ENCODE measurements at places on chromosomes 6 and 20.

GRCh38 chr6:63395381-63395780, 75.6 kb upstream of the LGSN start:
- no peak for DNase-seq
- H3K4me1 ChIP-seq: no peaks in the 10 kb centered on the region
- H3K27ac ChIP-seq: no peak overlapping the region
- H3K36me3 ChIP-seq: no peaks in the 10 kb centered on the region
- no peak overlapping the region for H3K4me3 ChIP-seq

- H3K27me3 ChIP-seq: no peaks in the 10 kb centered on the region
- H3K27ac ChIP-seq: no peak overlapping the region
- no peak for DNase-seq
Measured at GRCh38 chr6:56232436-56232835, 14.9 kb downstream of the COL21A1 start.

DNA sequence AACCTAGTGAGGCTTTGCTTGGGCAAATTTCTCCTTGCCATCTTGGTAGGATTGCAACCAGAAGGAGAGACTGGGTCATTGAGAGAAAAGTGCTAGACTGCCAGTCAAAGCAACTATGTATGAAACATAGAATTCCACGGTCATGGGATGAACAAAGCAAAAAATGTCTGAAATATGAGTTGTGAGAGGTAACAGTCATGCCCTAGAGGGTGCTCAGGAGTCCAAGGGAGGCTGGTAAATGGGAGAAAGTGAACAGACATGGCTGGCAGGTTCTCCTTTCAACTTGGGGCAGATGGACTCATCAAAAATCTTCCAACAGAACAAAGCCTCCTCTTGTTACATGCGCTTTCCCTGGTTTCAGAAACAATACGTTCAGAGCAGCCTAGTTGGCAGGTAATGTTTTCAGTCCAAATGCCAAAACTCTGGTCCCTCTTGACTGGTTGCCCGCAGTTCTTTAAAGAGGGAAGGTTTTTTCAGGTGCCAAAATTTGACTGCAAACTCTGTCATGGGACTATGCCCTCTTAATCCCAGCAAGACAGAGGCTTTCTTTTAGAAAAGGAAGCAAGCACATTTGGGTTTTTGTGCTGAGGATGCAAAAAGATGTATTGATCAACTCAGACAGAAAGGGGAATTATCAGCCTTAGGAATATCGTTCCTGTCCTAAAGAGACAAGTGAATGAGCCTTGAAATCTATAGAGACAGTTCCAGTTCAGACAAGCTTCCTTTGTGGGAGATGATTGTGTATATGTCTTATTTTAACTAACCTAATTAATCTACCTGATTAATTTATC, 68.5 kb upstream of the SASH1 start:
- H3K36me3 ChIP-seq: no peaks in the 10 kb centered on the region
- H3K27ac ChIP-seq: no peak overlapping the region
- peaks cover 8% of the 10 kb centered on the region for H3K27me3 ChIP-seq
- DNase-seq: no peak
- no peaks in the 10 kb centered on the region for H3K4me1 ChIP-seq

GRCh38 chr6:2771079-2771478, 5.9 kb downstream of the WRNIP1 start:
- no peak overlapping the region for H3K27ac ChIP-seq
- DNase-seq: no peak
- H3K36me3 ChIP-seq: peaks cover 42% of the 10 kb centered on the region
- no peak overlapping the region for H3K4me3 ChIP-seq
- H3K27me3 ChIP-seq: no peaks in the 10 kb centered on the region
- peaks cover 71% of the 10 kb centered on the region for H3K4me1 ChIP-seq

GRCh38 chr6:163183806-163184205, 230.7 kb upstream of the QKI start:
- peaks cover 36% of the 10 kb centered on the region for H3K27me3 ChIP-seq
- H3K4me3 ChIP-seq: no peak overlapping the region
- H3K27ac ChIP-seq: no peak overlapping the region
- DNase-seq: no peak
- H3K36me3 ChIP-seq: no peaks in the 10 kb centered on the region
- H3K4me1 ChIP-seq: peaks cover 1% of the 10 kb centered on the region

- H3K36me3 ChIP-seq: no peaks in the 10 kb centered on the region
- H3K27ac ChIP-seq: no peak overlapping the region
- DNase-seq: no peak
- no peak overlapping the region for H3K4me3 ChIP-seq
Measured at GRCh38 chr6:94144807-94145206, 725.4 kb upstream of the EPHA7 start.

DNA sequence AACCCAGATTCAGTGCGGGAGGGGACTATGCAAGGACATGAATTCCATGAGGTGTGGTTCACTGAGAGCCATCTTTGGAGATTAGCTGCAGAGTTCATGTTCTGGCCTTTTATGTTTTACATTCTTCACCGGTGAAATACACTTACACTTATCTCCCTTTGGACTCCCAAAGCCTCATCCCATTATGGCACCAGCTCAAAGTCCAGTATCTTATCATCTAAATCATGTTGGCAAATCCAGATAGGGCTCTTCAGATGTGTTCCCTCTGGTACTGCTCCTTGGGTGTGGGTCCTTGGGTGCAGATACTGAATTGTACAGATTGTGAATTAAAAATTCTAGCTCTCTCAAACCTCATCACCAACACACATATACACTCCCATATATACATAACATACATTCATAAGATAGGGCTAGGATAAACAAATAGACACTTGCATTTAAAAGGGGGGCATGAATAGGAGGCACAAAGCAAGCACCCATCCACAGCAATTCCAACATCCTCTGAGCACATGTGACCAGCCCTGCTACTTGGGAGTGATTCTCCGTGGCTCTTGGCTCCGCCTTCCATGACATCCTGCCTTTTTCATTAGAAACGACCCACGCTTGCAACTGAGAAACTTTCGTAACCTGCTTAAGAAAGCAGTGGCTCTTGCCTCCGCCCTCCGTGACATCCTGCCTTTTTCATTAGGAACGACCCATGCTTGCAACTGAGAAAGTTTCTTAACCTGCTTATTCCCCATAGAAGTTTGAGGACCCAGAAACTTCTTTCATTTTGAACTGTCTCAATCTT, 53.6 kb upstream of the LRRC1 start:
- H3K36me3 ChIP-seq: no peaks in the 10 kb centered on the region
- DNase-seq: no peak
- H3K4me3 ChIP-seq: peak overlapping the region; percentile 5
- no peaks in the 10 kb centered on the region for H3K27me3 ChIP-seq
- no peak overlapping the region for H3K27ac ChIP-seq

DNA sequence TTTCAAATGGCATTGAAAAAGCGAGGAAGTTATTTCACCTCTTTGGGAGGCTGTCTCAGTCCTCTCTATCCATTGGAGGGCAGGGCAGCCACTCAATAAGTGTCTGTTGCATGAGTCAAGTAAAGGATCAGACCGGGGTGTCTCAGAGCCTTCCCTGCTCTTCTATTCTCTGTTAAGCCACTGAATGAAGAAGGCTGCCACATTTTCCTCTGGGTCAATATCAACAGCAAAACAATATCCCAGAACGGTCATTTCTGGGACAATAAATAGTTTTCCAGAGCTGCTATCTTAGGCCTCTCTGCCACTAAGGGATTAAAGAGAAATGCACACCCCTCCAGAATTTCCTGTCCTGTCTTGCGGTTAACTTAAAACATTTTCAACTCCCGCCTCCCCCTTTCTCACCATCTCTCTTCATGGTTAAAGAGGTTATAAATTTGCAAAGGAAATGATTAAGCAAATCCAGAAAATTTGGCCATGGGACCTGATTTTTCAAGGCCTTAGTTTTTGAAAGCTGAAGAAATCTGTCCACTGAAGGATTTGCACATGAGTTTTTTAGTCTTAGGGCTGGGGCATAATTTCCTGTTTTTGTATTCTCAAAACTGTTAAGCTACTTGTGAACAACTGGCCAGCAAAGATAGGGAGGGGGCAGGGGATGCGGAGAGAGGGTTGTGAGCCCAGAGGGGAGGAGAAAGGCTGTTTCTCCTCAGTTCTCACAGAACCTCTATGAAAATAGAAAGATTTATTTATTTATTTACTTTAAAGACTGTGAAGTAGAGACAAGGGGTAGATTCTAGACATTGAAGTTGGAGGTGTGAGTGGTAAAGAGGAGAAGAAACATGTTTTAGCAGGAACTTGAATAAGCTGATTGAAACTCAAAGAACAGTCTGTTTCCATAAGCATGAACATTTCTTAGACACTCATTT, 135.7 kb downstream of the BCAS1 start:
- H3K36me3 ChIP-seq: no peaks in the 10 kb centered on the region
- peak overlapping the region; percentile 80 for H3K4me3 ChIP-seq
- peak overlapping the region; percentile 94 for H3K27ac ChIP-seq
- no peaks in the 10 kb centered on the region for H3K27me3 ChIP-seq
- H3K4me1 ChIP-seq: peaks cover 18% of the 10 kb centered on the region

All from effector memory CD8-positive, alpha-beta T cell (primary cell).